Right renal cortex interstitium (tissue), 3 donors: ENCODE measurements at places on chromosomes 7 and 10.

DNA sequence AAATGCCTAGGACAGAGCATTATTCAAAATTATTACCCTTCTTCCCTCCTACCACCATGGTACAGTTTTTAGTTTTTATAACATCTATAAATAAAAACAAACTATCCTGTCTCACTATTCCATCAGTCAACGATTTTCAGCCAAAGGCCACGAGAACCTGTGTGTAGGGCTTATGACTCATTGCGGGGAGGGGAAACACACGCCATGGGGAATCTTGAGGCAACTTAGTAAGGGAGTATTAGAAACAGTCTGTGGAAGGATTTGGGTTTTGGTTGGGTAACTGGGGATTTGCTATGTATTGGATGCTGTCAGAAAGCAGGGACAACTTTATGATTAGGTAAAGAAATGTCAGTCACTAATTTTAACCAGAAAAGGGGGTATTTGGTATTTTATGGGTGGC is 14.7 kb downstream of the GPR141 start:
- DNase-seq = no peak

DNA sequence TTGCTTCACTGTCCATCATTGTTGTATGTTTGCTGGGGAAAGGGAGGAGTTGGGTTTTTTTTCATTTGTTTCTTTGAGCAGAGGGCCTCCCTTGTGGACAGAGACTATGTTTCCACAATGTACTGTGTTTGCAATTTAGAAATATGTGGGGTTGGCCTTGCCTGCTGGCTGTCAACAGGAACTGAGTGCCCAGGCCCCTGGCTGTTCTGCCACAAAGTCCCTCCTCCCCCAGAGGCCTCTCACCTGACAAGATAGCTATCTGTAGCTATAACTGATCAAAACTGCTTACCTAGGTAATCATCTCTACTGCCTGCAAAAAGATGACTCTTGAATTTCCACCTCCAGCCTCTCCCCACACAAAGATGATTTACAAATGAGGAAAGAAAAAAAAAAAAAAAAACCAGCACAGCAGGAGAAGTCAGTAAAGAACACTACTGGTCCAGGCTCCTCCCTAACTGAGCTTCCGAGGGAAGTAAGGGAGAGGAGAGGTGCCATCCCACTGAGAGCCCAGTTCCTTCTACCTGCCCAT is 121.8 kb downstream of the SGMS1 start:
- DNase-seq = no peak

DNA sequence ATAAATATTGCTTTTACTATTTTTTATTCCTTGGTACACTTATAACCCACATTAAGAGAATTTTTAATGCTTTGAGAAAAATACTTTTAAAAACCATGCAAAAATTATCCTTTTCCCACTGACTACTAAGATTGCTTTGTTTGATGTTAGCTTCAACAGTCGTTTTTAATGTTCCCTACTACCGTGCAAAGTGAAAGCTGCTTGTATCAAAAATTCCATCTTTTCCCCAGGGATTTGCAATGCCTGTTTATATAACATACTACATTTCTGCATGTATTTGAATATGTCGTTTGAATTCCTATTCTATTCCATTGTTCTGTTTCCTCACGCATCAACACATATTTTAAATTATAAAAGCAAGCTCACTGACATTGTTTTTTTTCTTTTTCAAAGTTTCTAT is 54.4 kb downstream of the TFPI2 start:
- no peak for DNase-seq

- DNase-seq = no peak
These were observed 79.1 kb downstream of the PIK3CG start for GRCh38 chr7:106944035-106944665.

DNA sequence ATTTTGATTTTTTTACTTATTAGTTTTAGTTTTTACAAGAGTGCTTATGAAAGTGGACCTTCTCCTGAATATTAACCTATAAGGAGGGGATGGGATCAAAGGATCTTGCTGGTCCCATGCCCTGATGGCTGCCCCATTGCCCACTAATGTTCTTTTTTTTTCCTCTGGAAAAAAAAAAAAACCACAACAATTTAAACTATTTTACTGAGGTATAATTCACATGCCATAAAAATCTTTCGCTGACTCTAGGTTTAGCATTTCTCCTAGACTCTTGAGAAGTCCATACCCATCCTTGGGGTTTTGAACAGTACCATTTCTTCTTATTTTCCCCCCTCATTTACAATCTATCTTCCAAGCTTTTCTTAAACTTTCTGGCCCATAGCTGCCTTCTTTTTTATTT is 481.8 kb downstream of the TFEC start:
- no peak for DNase-seq

GRCh38 chr7:149762610-149763009 is 10.8 kb downstream of the ZNF467 start:
- DNase-seq = no peak

- DNase-seq = no peak
These were observed 2.0 kb downstream of the MYOZ1 start for GRCh38 chr10:73639286-73639685.
